Hematopoietic multipotent progenitor cell (in vitro differentiated cells): ENCODE measurements at places on chromosomes 13 and 19.

DNA sequence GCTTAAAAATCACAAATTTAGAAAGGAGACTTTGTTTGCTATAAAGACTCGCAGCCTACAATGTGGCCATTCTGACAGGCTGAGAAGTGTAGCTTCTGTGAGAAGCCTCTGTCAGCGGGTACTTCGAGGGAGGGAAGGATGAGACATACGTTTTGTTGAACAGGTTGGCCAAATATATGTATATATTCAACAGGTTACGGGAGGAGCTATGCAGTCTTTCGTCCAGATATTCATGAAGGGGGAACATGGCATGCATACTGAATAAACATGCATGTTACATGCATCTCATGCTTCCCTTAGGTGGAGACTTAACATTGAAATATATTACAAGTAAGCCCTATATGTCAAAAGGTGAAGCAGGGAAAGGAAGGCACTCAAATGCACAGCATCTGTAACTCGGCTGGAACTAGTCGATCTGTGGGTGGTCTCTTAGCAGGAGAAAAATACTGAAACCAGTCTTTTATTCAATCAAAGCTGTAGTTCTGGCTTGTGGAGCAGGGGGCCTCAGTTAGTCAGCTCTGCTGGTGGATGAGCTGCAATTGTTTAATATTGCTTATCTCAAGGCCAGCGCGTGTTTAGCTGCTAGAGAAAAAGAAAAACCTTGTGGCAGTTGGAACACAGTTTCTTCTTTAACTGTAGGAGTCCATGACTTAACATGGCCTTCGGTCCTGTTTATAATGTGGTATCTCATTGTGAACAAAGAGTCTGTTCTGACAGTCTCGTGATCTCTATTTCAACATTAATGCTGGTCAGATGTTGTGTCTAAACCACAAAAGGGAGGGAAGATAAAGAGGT, 94.3 kb downstream of the FAM216B start:
- DNase-seq: no peak

DNA sequence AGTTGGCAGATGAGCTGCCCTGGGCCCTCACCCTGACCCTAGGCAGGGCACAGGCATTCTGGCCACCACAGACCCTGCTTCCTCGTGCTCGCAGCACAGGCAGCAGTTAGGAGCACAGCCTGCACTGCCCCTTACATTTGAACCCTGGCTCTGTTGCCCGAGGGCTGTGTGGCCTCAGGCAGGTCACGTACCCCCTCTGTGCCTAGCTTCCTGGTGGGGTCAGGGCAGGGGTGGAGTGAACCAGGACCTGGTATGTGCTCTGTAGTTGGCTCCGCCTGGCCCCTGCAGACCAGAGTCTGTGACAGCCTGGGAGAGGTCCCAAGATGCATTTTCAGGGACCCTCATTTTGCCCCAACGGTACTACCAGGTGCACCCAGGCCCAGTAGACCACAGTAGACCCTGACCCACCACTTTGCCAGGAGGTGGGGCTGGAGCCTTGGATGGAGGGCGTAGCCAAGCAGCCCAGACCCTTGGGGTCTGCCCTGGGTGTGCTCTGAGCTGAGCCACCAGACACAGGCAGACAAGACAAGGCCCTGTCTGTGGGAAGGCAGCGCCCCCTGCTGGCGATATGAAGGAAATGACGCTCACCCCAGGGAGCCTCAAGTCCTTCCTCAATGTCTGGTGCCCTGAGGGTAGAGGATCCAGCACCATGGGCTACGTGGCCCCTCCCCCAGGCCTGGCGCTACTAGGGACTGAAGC, 9.1 kb downstream of the LYL1 start:
- DNase-seq: peak; percentile 94

GRCh38 chr13:114204894-114205293, 25.8 kb downstream of the CFAP97D2 start:
- DNase-seq: no peak

DNA sequence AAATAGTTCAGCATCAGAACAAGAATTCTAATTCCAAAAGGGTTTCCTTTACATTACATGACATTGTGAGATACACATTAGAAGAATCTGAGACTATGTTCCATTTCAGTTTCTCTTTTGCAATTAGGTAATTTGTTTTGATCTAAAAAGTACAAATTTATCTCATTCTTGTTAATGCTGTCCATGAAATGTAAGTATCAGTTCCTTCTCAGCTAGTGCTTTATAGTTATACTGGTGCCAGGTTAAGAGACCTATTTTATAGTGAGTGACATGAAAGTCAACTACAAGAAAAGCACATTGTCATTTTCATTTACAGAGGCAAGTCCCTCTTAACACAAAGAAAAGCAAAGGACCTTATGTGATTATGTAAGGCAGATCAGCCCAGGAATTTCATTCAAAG, 43.9 kb downstream of the RCBTB2 start:
- DNase-seq: no peak

- no peak for DNase-seq
Measured at GRCh38 chr13:43528992-43529391, 257.8 kb downstream of the ENOX1 start.

- DNase-seq: no peak
Measured at GRCh38 chr19:48368936-48369335, 4.8 kb downstream of the SYNGR4 start.

DNA sequence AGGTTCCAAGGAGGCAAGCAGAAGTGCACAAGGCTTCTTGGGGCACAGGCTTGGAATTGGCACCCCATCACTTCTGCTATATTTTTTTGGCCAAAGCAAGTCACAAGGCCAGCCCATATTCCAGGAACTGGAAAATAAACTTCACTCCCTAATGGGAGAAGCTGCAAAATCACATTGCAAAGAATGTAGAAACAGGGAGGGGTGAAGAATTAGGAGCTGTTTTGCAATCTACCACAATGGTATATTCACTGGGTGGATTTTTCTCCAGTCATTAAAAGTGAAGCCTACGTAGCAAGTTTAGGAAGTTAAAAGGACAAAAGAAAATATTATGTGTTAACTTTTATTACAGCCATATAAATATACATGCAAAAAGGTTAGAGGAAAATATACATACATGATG, 464.8 kb downstream of the COG6 start:
- DNase-seq: no peak

GRCh38 chr19:11384778-11385129, 640 bp upstream of the EPOR start:
- no peak for DNase-seq

GRCh38 chr19:6828306-6828697, 55.8 kb downstream of the VAV1 start:
- DNase-seq: no peak

DNA sequence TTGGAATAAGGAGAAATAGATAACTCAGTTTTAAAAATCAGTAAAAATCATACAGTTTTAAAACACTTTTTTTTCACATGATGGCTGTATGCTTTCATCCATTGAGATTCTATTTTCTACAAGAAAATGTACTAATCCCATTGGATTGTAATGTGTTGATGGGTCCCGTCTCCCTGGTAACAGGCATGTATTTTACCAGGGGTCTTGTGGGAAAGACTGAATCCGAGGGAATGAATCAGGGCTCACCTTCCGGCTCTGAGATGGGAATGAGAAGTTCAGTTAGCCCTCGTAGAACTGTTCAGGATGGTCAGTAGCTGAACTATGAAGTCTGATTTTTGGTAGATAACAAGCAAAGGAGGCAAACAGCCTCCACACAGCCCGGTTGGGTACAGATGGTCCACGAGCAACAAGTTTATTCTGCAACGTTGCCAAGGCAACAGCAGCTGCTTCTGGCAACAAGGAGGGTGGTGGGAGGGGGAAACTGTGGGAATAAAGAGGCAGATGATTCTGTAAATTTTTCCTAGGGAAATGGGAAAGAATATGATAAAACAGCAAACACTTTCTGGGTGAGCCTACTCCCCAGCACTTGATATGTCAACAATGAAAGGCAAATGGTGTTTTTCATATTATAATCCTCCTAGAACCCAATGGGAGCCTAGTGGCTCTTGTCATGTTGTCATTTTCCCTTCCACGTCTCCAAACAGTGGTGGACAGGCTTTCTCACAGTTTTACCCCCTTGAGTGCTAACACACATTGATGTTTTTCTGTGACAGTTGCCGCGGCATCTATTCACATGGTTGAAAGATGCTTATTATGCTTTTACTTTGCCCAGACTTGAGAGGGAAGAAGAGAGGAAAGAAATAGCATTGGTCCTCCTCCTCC, 12.4 kb upstream of the SIAH3 start:
- no peak for DNase-seq

- no peak for DNase-seq
Measured at GRCh38 chr13:42384265-42384664, 112.3 kb downstream of the AKAP11 start.
